ENCODE measurements at places on chromosomes 12 and 14.

DNA sequence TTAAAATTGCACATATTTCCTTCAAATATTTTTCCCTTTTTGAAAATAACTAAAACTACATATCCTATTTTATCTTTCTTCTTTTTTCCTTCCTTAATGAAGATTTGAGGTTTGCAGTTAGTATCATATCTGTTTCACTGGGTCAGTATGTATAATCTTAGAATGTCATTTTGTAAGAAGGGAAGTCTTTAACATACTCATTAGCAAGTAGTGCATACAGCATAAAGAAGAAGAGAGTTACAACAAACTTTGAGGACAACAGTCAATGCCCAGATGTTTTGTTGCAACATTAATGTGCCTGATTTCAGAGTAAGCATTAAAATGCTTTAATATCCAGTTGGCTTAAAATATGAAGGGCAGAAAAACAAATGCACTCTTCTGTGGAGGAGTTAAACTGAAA, 176.9 kb upstream of the FBXO33 start:
- no peak for DNase-seq

DNA sequence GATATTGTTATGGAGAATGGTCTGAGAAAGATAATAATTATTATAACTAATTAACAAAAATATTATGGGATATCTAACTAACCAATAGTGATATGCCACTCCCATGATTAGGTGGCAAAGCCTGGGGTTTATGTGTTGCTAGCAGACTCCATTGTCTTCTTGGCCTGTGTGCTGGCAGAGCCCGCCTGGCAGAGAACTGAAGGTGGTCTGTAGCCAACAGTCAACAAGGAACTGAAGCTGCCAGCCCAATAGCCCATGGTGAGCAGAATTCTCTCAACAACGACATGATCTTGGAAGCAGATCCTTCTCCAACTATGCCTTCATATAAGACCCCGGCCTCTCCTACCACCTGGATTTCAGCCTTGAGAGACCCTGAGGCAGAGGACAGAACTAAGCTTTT, 258.8 kb downstream of the SLC15A4 start:
- no peak for DNase-seq

GRCh38 chr12:47411966-47412365, 293.9 kb downstream of the RPAP3 start:
- DNase-seq: no peak

- no peak for DNase-seq
Observed at GRCh38 chr12:71764587-71765321, 10.1 kb downstream of the RAB21 start.

DNA sequence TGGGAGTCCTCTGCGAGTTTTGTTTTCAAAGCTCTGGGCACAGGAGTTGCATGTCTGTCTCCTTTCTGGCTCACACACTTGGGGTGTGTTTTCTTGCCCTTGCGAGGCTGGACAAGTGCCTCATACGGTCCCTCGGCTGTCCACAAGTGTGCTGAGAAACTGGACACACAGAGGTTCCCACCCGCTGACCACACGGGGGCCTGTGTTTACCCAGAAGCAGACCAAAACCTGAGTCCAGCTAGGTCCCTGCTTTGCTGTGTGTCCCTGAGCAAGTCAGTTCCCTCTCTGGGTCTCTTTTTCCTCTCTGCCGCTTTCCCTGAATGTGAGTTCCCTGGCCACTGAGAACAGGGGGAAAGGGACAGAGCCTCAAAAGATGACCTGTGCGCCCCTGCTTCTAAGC, 678 bp upstream of the OAS2 start:
- no peak for DNase-seq
